ENCODE measurements at places on chromosomes 6 and 20. TPM values are rescaled to one million over a fixed set of nuclear protein-coding genes. Genes with fewer than 3 reads are reported as not detected.

The LPIN3 gene
- 53.5 TPM for total RNA-seq

The F13A1 gene
- 66.0 TPM for total RNA-seq

The EFCAB8 gene
- not detected for total RNA-seq

- H3K4me1 ChIP-seq = peaks cover 39% of the 10 kb centered on the region
- DNase-seq = no peak
- no peak overlapping the region for H3K4me3 ChIP-seq
- H3K27me3 ChIP-seq = no peaks in the 10 kb centered on the region
Measured at GRCh38 chr20:3815703-3816315, 4.5 kb upstream of the AP5S1 start.

DNA sequence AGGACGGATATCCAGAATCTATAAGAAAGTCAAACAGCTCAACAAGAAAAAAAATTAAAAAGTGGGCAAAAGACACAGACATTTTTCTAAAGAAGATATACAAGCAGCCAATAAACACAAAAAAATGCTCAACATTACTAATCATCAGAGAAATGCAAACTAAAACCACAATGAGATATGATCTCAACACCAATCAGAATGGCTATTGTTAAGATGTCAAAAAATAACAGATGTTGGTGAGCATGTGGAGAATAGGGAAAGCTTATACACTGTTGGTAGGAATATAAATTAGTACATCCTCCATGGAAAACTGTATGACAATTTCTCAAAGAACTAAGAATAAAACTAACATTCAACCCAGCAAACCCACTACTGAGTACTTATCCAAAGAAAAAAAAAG is 23.3 kb upstream of the OSTM1 start:
- H3K4me3 ChIP-seq = no peak overlapping the region
- no peaks in the 10 kb centered on the region for H3K36me3 ChIP-seq
- no peak overlapping the region for H3K27ac ChIP-seq
- no peaks in the 10 kb centered on the region for H3K4me1 ChIP-seq
- no peaks in the 10 kb centered on the region for H3K27me3 ChIP-seq

DNA sequence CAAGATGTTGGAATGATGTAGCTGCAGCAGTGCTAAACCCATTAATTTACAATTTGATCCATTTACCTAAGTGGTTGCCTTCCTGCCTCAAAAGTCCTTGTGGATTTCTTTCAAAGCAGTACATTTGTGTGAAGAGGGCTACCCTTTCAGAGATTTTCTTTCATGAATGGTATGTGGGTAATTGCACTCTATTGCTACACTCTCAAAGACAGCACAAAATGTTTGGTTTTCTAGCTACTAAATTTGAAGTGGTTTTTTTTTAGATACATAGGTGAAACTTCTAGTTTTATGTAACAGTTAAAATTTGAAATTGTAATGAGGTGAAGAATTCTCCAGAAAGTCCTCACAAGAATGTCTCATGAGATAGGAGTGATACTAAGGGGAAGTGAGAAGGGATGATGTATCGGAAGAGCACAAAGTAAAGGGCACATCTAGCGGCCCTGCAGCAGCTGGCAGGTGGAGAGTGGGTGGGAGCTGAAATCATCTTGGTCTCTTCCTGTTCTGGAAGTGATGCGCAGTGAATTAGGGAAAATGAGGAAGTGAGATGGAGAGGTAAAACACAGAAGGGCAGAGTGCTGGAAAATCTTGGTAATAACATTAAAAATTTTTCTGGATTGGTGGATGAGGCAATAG is 236.8 kb upstream of the MAN1A1 start:
- H3K27me3 ChIP-seq = no peaks in the 10 kb centered on the region
- DNase-seq = no peak

DNA sequence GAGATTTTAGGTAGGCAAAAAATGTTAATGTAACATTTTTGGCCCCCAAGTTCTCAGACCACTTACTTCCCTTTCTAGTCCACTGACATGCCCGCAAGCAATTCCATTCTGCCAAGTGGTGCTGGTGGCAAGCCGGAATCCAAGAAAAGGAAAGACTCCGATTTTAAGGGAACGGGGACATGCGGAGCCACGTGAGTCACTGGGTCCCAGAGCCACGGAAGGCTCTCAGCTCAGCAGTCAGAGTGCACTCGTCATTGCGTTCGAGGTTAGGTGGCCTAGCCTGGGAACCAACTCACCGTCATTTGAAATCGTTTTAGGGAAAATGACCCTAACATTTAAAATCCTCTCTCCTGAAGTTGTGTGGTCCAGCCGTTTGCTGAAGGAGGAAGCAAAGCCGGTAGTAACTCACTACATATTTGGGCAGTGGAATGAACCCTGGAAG is 711 bp upstream of the SIRT5 start:
- peak; percentile 53 for DNase-seq
- peak overlapping the region; percentile 85 for H3K4me3 ChIP-seq

DNA sequence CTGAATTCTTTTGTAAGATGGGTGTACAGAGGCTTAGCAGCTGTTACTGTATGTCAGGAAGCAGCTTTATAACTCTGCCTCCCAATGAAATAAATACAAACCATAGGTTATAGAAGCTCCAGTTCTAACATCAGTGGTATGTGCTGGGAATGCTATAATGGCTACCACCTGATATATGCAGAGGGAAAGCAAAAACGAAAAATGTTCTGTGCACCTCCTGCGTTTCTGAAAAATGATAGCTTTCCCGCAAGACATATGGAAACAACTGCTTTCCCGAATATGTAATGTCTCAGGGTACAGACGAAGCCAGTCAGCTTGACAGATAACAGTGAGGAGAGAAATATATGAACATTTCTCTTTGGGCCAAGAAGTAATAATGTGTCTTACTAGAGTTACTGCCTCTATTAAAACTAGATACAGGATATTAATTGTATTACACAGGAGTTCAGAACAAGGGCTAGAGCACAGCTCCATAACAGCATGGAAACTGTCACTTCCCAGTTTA is 517.0 kb upstream of the NRSN1 start:
- no peaks in the 10 kb centered on the region for H3K4me1 ChIP-seq
- H3K27ac ChIP-seq = no peak overlapping the region
- no peaks in the 10 kb centered on the region for H3K27me3 ChIP-seq
- DNase-seq = no peak
- H3K4me3 ChIP-seq = no peak overlapping the region
- no peaks in the 10 kb centered on the region for H3K36me3 ChIP-seq

DNA sequence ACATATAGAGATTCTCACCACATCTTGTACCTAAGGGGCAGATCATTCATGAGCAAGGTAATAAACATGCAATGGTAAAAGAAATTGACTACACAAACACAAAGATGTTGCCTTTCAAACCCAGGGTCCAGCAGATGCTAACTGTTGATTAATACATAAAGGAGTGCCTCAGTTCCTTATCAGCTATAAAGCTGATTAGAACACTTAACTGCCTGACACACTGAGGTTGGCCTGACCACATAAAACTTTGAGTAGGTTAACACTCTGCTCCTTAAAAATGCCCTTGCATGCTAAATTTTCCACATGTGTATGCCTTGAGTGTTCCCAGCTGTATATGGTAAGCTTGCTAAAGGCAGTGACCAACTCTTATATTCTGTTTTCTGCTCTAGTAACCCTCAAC is 14.9 kb downstream of the CRISP2 start:
- no peak for DNase-seq
- H3K4me1 ChIP-seq = no peaks in the 10 kb centered on the region
- H3K27me3 ChIP-seq = no peaks in the 10 kb centered on the region
- H3K4me3 ChIP-seq = no peak overlapping the region
- H3K27ac ChIP-seq = no peak overlapping the region

DNA sequence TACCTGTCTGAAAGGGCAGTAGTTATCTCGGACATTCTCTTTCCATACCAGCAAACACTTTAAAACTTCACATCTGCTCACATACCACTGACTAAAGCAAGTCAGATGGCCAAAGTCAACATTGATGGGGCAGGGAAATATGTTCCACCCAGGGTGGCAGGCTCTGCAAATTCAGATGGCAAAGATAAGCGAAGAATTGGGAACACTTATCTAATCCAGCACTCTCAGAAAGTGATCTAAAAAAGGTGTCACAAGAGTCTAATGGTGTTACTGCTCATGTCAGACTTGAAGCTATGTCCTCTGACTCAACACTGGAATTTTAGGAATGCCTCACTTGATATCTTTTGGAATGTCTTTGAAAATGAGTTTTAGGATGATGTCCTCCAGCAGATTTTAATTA is 1086.2 kb downstream of the KIF16B start:
- H3K27me3 ChIP-seq = no peaks in the 10 kb centered on the region
- DNase-seq = no peak
- no peak overlapping the region for H3K27ac ChIP-seq
- no peaks in the 10 kb centered on the region for H3K4me1 ChIP-seq

The RPS21 gene
- total RNA-seq = 1,818 TPM

DNA sequence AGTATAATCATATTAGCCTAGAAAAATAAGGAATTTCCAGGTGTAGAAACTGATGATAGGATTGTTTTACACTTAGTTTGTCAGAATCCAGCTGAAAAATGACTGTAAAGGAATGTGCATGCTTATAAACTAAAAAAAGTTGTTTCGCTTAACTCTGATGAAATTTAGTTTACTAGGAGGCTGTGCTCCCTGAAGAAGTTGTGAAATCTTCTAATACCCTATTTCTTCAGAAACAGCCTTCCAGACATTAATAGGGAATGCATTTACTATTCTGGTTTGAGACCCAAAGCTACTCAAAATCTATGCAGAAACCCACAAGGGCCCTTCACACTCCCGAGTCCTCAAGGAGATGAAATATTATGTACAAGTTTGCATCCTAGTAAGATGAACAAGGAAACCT is 105.5 kb upstream of the SSTR4 start:
- no peak overlapping the region for H3K27ac ChIP-seq
- no peaks in the 10 kb centered on the region for H3K27me3 ChIP-seq
- no peak for DNase-seq
- H3K4me1 ChIP-seq = no peaks in the 10 kb centered on the region
- no peaks in the 10 kb centered on the region for H3K36me3 ChIP-seq
- H3K4me3 ChIP-seq = no peak overlapping the region

GRCh38 chr6:132768051-132768517 is 10.4 kb upstream of the VNN2 start:
- peak; percentile 7 for DNase-seq
- H3K4me1 ChIP-seq = no peaks in the 10 kb centered on the region
- no peaks in the 10 kb centered on the region for H3K27me3 ChIP-seq
- H3K27ac ChIP-seq = no peak overlapping the region
- no peak overlapping the region for H3K4me3 ChIP-seq
- H3K36me3 ChIP-seq = peaks cover 13% of the 10 kb centered on the region

The DEFB116 gene
- not detected for total RNA-seq

DNA sequence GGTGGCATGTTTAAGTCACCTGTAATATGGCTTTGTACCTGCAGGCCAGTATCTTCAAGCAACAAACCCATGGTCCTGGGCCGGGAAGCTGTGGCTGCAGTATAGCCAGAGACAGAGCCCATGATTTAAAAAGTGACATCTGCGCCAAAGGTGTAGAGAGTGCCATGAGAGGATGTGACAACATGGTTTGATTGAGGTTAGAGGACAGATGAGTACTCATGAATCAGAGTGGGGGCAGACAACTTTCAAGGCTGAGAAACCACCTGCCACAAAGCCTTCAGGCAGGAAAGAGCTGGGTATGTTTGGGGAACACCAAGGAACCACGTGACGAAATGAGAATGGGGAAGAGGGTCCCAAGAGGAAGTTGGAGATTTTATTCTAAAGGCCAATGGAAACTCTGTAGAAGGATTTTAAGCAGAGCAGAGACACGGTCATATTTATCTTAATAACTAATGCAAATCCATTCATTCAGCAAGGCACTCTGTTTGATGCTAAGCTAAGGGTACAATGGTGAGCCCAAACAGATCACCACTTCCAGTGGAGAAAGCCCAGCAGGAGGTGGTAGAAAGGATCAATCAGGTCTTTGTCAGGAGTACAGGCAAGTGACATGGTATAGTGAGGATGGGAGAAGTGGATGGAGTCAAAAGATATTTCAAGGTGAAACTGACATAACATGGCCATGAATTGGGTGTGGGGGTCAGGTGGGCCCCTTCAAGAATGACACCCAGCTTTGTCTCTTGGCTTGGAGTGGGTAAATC is 3.4 kb upstream of the MICAL1 start:
- no peaks in the 10 kb centered on the region for H3K36me3 ChIP-seq
- H3K27ac ChIP-seq = no peak overlapping the region
- H3K4me3 ChIP-seq = no peak overlapping the region
- peaks cover 24% of the 10 kb centered on the region for H3K4me1 ChIP-seq
- no peaks in the 10 kb centered on the region for H3K27me3 ChIP-seq
- DNase-seq = no peak

The MCCD1 gene
- not detected for total RNA-seq

GRCh38 chr20:60693496-60694133 is 558.4 kb upstream of the CDH4 start:
- no peaks in the 10 kb centered on the region for H3K27me3 ChIP-seq
- H3K27ac ChIP-seq = no peak overlapping the region
- no peaks in the 10 kb centered on the region for H3K36me3 ChIP-seq

The IL20RA gene
- 8.1 TPM for total RNA-seq

- DNase-seq = no peak
- H3K36me3 ChIP-seq = no peaks in the 10 kb centered on the region
- no peaks in the 10 kb centered on the region for H3K27me3 ChIP-seq
Measured at GRCh38 chr20:24597051-24597450, 127.6 kb downstream of the SYNDIG1 start.

The SNAI1 gene
- total RNA-seq = 9.8 TPM

DNA sequence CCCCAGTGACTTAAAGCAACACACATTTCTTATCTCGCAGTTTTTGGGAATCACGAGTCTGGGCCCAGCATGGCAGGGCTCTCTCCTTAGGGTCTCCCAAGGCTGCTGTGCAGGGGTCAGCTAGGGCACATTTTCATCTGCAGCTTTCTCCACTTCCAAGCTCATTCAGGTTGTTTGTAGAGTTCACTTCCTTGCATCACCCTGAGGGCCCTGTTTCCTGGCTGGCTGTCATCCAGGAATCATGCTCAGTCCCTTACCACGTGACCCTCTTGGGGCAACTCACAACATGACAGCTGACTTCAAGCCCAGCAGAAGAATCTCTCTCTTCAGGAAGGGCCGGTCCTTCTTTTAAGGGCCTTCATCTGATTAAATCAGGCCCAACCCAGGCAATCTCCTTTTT is 21.3 kb downstream of the SNAP25 start:
- H3K27ac ChIP-seq = no peak overlapping the region
- no peak overlapping the region for H3K4me3 ChIP-seq
- peak; percentile 83 for DNase-seq
- H3K4me1 ChIP-seq = no peaks in the 10 kb centered on the region
- H3K36me3 ChIP-seq = no peaks in the 10 kb centered on the region

The GJA1 gene
- total RNA-seq = 219 TPM

- no peak overlapping the region for H3K27ac ChIP-seq
- peaks cover 22% of the 10 kb centered on the region for H3K4me1 ChIP-seq
- no peaks in the 10 kb centered on the region for H3K36me3 ChIP-seq
- no peak overlapping the region for H3K4me3 ChIP-seq
Measured at GRCh38 chr6:18324706-18325042, 60.3 kb upstream of the DEK start.
